ENCODE measurements at places on chromosomes 2 and 18.

DNA sequence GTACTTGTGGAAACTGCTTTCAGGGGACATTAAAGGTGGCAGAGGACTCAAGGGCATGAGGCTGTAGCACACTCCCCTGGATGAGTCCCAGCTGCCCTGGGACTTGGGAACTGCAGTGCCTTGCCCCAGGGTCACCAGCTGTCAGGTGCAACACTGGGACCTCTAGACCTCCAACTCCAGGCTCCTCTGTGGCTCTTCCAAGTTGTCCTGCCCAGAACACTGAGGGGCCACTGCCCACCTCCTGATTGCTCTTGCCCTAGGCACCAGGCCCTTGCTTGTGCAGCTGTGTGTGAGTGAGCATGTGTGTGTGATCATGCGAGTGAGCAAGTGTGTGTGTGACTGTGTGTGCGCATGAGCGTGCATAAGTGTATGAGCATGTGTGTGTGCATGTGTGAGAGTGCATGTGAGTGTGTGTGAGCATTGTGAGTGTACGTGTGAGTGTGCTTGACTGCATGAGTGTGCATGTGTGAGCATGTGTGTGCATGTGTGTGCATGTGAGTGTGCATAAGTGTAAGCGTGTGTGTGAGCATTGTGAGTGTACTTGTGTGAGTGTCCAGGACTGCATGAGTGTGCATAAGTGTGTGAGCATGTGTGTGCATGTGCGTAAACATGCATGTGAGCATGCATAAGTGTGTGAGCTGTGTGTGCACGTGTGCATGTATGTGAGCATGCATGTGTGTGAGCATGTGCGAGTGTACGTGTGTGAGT is 301.5 kb downstream of the NDUFA10 start:
- no peak for DNase-seq

- DNase-seq: no peak
These were observed 19.8 kb downstream of the PROC start for GRCh38 chr2:127437781-127438726.

- peak; percentile 76 for DNase-seq
These were observed 114.0 kb downstream of the NOL10 start for GRCh38 chr2:10575609-10576280.

- DNase-seq: no peak
These were observed 30.7 kb downstream of the CNGA3 start for GRCh38 chr2:98376996-98377395.

DNA sequence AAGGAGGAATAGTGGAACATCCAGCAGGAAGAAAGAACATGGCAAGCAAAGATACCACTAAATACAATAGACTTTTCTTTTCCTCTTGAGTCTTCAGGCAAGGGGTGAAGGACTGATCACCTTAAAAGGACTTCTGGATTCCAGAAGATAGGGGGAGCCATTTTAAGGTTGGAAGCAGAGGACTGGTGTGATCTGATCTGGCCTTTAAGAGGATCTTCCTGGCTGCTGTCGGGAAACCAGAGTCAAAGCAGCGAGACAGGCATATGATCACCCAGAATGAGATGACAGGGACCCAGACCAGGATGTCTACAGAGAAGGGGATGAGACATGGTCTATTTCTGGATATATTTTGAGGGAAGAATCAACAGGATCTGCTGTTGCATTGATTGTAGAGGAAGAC is 558.0 kb downstream of the STK39 start:
- DNase-seq: no peak

- no peak for DNase-seq
These were observed 56.3 kb downstream of the DIPK1C start for GRCh38 chr18:74400813-74401212.

DNA sequence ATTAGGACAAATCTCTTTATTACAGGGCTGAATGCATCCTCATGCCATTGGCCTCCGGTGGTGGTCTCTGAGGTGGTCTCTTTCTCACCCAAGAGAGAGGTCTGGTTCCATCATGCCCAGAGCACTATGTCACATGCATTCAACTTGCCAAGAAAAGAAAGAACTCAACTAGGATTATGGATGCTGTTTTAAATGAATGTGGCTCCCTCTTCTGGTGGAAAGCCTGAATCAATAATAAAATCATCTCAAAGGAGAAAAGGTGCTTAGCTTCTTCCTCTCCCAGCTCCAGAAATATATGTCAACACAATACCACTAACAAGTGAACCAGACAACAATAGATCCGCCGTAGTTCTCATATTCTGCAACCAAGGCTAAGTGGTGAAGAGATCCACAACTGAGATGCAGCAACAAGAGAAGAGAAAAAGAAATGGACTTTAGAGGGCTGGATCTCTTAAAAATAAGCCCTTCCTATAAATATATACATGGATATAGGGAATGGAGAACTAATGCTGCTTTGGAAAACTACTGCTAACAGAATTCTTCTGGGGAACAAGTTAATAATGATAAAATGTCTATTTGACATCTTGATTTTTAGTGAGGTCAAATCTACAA is 396.8 kb downstream of the NCKAP5 start:
- peak; percentile 22 for DNase-seq

DNA sequence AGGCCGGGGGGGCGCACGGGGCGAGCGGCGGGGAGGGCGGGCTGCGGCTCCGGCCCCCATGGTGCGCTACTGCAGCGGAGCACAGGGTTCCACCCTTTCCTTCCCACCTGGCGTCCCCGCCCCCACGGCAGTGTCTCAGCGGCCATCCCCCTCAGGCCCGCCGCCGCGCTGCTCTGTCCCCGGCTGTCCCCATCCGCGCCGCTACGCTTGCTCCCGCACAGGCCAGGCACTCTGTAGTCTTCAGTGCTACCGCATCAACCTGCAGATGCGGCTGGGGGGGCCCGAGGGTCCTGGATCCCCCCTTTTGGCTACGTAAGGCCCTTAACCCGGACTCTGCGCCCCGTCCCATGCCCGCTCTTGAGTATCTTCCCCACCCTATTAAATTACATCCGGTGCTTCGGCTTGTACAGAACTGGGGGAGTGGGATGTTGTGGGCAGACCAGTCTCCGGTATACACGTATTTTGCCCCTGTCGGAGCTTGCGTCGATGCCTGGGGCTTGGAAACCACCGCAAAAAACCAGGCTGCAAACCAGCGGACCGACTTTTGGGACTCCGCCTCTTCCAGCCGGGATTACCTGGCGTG is 598 bp upstream of the WBP1 start:
- DNase-seq: no peak

- DNase-seq: no peak
These were observed 62.4 kb downstream of the PLB1 start for GRCh38 chr2:28558158-28558820.

DNA sequence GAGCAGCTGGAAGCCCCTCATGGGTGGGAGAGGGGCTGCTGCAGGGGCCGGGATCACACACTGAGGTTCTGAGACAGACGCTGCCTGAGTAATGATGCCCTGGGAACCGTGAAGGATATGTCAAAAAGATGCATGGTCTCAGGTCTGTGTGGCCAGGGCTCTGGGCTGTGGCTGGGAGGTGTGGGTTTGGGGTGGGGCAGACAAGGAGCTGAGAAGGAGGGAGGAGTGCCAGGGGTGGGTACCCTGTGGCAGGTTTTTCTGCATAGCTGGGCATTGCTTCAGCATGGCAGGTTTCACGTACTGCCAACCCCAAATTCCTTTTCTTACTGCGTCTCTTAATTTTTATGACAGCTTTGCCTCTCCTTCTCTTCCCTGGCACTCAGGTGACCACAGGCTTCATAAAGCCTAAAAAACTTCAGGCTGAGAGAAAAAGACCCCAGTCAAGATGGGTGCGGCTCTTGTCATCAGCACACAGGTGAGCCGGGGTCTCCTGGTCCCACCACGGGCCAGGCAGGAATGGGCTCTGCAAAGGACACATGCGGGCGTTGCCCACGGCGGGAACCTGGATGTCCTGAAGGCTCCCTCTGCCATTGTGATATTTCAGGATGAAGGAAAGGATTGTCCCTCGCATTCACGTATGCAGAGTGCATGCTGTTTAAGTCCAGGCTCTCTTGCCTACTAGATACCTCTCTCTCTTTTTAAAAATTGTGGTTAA is 18.0 kb downstream of the MALL start:
- no peak for DNase-seq

- no peak for DNase-seq
These were observed 729.2 kb upstream of the DDX18 start for GRCh38 chr2:117085256-117085655.

DNA sequence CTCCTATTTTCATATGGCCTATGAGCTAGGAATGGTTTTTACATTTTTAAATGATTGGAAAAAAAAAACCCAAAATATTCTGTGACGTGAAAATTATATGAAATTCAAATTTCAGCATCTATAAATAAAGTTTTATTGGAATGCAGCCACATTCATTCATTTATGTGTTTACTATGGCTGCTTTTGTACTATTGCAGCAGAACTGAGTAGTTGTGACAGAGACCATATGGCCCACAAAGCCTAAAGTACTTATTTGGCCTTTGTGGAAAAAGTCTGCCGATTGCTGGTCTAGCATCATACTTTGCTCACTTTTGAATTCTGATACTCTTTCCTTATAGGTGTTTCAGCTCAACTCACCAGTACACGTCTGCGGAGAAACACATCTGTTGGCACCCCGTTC is 39.0 kb downstream of the MYO3B start:
- DNase-seq: no peak

- DNase-seq: no peak
These were observed 24.7 kb downstream of the LYPD6B start for GRCh38 chr2:149063177-149063576.

DNA sequence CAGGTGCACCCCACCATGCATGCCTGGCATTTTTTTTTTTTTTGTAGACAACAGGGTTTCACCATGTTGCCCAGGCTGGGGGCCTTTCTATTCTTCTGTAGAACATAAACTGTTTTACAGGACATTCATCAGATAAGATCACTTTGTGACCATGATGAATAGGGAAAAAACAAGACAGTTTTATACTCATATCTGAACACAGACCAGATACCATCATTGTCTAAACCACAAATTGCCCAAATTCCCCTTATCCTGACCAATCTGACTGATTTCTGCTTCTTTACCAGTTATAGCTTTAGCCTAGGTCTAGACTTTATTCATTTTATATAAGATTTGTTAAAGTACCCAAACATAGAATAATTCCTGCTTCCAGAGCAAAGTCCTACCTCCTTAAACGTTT is 1699.3 kb upstream of the TMEFF2 start:
- no peak for DNase-seq

- DNase-seq: no peak
These were observed 1.4 kb upstream of the SP5 start for GRCh38 chr2:170713543-170714380.

- DNase-seq: no peak
These were observed 28.0 kb downstream of the CROCC2 start for GRCh38 chr2:240933966-240934700.

- no peak for DNase-seq
These were observed 4.2 kb upstream of the SCN3A start for GRCh38 chr2:165208094-165208493.

DNA sequence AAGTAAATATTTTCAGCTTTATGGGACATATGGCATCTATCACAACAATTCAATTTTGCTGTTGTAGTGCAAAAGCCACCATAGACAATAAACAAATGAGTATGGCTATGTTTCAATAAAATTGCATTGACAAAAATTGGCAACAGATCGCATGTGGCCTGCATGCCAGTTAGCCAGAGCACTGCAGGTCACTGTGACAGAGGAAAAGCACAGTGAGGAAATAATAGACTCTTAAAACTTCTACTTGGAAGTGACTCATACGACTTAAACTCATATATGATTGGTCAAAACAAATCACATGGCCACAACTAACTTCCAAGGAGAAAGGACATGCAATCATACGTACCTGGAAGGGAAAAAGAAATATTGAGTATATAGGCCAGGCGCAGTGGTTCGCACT is 44.4 kb downstream of the EXOC6B start:
- DNase-seq: no peak

GRCh38 chr2:135086222-135086621 is 34.1 kb downstream of the RAB3GAP1 start:
- no peak for DNase-seq

GRCh38 chr2:12430407-12431133 is 286.2 kb upstream of the TRIB2 start:
- no peak for DNase-seq

DNA sequence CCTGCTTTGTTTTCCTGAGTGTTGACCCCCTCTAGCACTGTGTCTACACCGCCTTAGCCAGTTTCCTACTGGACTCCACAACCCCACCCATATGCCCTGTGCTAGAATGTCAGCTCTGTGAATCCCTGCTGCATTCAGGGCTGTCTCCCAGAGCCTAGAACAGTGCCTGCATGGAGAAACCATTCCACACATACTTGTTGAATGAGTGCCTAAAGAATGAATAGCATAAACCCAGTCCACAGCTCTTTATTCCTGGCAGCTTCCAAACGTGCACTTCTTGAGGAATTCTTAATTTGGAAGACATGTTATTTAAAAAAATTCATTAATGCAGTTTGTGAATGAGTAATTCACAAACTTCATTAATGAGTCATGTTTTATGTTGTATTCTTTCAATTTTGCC is 6.5 kb upstream of the NAPG start:
- no peak for DNase-seq

DNA sequence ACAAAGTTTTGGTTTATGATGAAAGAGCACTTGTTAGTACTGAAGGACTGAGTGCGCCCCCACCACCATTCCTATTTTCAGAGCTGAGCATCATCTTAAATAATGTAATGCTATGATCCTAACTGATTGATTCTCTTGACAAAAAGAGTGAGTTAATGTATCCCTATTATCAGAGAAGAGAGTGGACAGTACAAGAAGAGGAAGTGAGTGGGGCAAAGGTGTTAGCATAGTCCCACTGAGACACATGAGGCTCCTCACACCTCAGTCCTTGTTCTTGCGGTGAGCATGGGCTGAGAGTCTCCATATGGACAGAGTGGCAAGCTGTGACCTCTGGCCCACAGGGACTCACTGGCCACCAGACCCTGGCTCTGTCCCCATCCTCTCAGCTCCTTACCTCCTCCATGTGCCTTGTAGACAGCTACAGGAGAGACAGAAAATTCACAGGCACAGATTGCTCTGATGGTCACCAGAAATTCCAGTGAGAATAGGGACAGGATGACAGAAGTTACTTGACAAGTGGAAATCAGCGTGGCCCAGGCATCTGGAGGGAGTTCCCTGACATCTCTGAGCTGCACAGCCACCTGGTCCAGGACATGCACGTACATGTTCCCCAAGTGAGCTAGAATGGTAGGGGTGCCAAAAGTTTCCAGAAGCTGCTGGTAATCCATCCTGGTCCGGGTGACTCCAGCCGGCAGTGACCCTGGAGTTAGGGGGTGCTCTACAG is 32.6 kb downstream of the NAPG start:
- DNase-seq: no peak

DNA sequence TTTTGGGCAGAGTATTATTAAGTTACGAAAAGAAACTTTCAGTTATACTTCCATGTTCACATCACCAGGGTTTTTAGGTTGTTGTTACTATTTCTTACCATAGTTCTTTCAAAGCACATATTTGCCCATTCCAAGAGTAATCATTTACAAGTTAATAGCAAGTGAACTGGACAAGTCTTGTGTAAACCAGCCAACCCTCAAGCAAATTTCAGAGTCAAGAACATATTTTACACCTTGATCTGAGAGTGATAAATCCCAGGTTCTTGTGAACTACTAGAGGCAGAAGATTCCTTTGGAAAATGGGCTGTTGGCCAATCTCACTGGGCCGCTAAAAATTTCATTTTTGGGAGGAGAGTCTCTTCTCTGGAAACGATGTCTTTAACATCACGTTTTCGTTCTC is 2.7 kb upstream of the ASAP2 start:
- no peak for DNase-seq
